PC-9 (cell line): ENCODE measurements at places on chromosomes 1 and 21.
A peak's percentile ranks its signal among the peaks of the same experiment; 100 is the strongest.

DNA sequence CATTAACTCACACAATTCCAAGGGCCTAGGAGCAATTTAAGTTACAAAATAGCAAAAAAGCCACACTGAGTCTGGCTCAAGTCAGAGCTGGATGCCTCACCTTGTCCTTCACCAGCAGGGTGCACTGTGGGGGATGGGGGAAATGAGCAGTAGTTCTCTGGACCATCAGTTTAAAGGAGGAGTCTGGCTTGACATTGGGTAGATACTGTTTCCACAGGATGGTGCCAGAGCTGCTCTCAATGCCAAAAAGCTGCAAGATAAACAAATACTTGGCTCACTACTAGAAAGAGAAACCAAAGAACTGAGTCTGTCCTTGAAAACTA, 18.8 kb downstream of the EMC1 start:
- no peak for DNase-seq

GRCh38 chr1:47449822-47450552, 12.1 kb downstream of the FOXD2 start:
- DNase-seq: no peak

- DNase-seq: no peak
Measured at GRCh38 chr1:6515771-6516170, 24.3 kb upstream of the PLEKHG5 start.

- no peak for DNase-seq
Measured at GRCh38 chr1:95286479-95286878, 52.5 kb downstream of the RWDD3 start.

GRCh38 chr1:9591669-9592509, 3.2 kb downstream of the TMEM201 start:
- DNase-seq: no peak

- DNase-seq: no peak
Measured at GRCh38 chr1:114079596-114080190, 74.0 kb downstream of the SYT6 start.

DNA sequence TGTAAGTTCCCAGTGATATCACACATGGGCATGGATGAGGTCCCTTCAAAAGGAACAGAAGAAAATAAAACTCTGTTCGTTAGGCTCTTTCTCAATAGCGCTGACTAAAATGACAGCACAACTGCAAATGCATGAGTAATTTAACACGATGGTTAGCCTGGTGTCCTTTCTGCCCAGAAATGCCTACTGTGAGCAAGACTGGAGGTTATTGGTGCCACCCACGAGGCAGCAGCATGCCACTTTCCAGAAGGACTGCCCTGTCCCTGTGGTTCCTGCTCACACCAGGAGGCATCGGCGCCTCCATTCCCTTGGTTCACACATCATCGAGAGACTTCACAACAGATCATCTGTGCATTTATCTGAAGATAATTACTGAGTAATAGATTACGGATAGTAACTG, 26.2 kb downstream of the VPS26C start:
- DNase-seq: no peak

- DNase-seq: peak; percentile 21
Measured at GRCh38 chr1:59498640-59499039, 201.7 kb downstream of the FGGY start.

DNA sequence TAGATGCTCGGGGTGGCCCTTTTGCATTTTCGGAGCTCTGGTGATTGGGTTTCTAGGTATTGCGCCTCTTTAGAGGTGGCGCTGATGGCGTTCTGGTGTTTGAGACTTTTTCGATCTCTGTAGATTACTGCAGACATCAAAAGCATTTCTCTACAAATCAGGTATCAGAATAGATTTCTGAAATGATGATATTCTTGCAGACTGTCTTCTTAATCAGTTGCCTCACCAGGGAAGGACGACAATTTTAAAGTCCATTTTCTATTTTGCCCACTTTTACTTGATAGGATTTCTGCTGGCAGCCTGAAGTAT, 65.2 kb upstream of the VAMP3 start:
- DNase-seq: no peak

DNA sequence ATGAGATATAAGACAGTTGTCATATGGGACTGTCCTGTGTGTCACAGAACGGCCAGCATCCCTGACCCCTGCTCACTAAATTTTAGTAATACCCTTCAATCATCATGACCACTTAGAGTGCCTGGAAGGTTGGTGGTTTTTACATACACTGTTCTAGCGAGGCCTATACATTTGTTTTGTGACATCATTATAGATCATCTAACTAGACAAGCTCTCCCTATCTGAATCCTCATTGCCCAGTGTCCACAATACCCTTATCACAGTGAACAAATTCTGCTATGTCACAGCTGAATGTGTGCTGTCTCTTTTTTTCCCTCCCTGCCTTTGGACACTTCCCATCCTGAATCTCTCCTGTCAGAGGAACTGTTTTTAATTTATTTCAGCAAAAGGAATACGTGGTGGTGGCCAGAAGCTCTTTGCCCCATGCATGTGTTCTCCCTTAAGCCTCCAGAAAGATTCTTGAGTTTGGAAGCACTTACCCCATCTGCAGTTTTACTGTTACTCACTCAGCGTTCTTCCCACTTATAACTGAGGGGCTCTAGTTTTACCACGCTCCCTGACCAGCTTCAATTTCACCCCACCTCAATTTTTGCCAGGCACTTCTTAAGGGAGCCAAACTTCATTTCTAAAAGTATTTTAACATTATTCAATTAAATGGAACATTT, 70.3 kb downstream of the OLFML2B start:
- DNase-seq: no peak

DNA sequence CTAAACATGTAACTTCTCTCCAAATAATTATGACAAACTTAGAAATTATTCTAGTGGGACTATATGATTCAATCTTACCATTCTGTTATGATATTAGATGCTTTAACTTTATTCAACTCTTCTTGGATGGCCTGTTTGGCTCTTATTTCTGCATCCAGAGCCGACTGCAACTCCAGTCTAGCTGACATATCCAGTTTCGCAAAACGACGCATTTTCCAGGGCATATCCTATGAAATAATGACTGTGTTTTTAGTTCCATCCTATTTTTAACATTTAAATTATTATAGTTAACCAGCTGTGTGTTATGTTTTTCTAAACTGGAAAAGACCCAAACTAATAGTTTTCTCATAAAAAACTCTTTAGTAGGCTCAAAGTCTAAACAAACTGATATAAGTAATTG, 133.7 kb downstream of the COQ8A start:
- DNase-seq: no peak

DNA sequence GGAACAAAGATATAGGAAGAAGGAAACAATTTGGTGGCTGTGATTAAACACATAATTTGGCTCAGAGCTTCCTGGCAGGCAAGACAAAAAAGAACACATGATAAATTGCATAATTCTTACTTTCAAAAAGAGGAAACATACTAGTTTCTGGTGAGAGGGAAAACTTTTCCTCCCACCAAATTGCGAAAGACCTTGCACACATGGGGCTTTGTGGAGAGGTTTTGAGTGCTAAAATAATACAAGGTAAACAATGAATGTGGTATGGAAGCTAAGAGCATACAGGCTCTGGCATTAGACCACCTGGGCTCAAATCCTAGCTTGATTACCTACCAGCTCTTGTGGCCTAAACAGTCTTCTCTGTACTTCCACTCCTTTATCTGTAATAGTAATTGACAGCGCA, 140.2 kb upstream of the HOOK1 start:
- no peak for DNase-seq

- DNase-seq: peak; percentile 66
Measured at GRCh38 chr1:23558140-23558871, 995 bp downstream of the ID3 start.

DNA sequence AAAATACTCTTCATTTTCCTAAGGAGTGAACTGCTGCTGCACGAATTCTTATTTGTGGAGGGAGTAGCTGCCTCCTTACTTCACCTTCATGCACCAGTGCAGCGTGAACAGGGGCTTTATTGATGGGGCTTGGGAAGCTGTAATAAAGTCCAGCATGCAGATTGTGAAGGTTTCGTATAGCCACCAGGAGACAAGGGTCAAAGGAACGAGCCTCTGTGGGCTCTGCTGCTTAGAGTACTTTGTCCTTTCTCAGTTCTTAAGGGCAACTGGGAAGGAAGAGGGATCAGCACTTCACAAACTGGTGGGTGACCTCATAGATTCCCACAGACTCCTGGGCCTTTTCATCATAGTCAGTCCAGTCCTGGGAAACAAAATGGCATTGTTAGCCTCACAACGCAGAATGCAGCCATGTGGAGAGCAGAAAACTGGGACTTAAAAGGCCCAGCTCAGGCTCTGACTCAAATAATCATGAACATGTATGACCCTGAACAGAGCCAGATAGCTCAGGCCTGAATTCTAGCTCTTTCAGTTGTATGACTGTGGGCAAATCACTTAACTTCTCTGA, 6.0 kb downstream of the CZIB start:
- DNase-seq: no peak

- no peak for DNase-seq
Measured at GRCh38 chr1:214164173-214164572, 116.8 kb upstream of the SMYD2 start.

GRCh38 chr1:169121146-169121923, 14.8 kb downstream of the ATP1B1 start:
- DNase-seq: no peak

DNA sequence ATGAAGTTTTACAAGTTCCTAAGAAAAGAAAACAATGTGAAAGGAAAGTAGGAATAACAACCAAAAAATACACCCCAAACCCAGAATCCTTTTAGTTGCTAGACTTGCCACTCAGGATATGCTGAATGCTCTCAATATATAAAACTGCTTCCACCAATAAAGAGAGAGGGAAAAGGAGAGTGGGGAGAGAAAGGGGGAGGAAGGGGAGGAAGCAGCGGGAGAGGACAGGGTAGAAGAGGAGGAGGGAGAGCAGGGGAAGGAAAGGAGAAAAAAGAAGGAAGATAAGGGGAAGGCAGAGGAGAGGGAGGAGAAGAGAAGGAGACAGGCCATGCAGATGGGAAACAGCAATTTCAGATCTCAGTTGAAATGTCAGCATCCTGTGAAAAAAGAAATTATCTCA, 198.4 kb downstream of the VAV3 start:
- DNase-seq: no peak

DNA sequence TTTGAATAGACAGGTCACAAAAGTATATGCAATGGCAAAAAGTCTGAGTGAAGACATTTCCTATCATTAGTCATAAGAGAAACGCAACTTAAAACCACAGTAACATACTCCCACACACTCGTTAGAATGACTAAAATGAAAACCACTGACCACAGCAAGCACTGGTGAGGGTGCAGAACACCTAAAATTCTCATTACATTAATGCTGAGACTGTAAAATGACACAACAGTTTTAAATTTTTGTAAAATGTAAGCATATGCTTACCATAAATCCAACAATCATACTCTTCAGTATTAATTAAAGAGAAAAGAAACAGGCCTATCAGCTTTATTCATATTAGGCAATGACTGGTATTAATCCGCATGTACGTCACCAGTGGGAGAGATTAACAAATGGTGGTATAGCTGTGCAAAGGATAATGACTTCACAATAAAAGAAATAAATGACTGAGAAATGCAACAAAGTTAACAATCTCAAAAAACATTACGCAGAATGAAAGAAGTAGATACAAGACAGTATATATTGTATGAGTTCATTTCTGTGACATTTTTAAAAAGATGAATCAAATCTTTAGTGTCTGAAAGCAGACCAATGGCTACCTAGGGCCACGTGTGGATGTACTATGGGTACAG, 253.5 kb downstream of the AKT3 start:
- no peak for DNase-seq

DNA sequence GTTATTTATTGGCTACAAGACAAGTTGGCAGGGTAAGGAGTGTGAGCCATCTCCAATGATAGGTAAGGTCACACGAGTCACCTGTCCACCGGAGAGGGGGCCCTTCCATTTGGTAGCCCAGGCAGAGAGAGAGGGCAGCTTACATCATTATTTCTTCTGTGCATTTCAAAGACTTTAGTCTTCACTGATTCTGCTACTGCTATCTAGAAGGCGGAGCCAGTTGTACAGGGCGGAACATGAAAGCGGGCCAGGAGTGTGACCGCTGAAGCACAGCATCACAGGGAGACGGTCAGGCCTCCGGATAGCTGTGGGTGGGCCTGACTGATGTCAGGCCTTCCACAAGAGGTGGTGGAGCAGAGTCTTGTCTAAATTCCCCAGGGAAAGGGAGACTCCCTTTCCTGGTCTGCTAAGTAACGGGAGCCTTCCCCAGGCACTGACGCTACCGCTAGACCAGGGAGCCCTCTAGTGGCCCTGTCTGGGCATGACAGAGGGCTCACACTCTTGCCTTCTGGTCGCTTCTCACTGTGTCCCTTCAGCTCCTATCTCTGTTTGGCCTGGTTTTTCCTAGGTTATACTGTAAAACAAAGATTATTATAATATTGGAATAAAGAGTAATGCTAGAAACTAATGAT, 36.7 kb downstream of the ZNF695 start:
- DNase-seq: no peak

DNA sequence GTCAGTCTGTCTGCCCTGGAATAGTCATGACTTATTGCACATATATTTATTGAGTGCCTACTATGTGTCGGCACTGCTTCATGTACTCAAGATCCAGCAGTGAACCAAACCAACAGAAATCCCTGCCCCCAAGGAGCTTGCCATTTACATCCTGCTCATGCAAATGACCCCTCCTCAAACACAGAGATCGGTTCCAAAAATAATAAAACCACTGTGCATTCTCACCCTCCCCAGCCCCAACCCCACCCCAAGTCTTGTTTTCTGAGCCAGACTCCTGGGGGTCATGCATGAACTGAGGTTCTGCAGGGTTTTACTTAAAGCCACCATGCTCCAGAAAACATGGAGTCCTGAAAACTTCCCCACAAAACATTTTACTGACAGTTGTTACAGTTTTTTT, 61.9 kb downstream of the KIAA0040 start:
- no peak for DNase-seq

- no peak for DNase-seq
Measured at GRCh38 chr1:239353536-239353935, 32.8 kb upstream of the CHRM3 start.

DNA sequence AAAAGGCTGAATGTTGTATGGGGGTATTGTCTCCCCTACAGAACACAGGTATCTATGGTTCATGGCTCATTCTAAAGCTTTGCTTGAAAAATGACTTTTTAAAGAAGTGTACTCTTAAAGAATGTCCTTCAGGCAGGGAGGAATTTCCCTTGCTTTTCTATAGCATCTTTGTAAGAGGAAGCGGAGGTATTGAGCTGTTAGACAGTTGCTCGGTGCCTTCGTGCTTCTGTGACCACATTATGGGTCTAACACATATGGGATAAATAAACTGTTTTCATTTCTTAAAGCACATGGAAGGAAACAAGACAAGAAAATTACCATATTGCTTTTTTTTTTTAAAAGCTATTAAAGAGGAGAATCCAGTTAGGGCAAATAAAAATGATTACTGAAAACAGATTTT, 182.9 kb downstream of the NTNG1 start:
- DNase-seq: no peak

DNA sequence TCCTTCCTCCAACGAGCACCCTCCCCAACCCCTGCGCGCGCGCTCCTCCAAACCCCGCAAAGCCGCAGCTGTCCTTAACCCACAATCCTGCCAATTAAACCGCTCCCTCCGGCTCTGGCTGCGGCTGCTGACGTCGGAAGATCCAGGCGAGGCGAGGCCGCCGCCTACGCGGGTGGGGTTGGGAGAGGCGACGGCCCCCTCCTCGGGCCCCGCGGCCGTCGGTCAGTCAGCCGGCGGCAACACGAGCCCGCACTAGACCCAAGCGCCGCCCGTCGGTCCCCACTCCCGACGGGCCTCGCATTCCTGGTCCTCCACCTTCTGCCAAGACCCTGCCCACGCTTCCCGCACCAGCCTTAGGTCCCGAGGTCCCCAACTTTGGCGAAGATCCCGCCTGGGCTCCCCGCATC, 75.4 kb downstream of the VWA5B1 start:
- no peak for DNase-seq
